Hypothalamus (tissue), 51 donors: ENCODE measurements at places on chromosomes 2 and 18.

GRCh38 chr2:237613679-237614078, 13.7 kb upstream of the LRRFIP1 start:
- DNase-seq = no peak

DNA sequence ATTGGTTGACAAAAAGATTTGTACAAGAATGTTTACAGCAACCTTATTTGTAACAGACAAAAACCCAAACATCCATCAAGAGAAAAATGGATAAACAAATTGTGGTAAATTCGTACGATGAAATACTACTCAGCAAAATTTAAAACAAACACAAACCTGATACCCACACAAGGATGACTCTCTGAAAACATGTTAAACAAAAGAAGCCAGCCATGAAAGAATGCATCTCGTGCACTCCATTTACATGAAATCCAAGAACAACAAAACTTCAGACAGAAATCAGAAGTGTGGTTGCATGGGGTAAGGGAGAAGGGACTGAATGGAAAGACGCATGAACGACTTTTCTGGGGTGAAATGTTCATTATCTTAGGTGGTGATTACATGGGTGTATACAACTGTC, 93.4 kb downstream of the SLC25A12 start:
- no peak for DNase-seq

DNA sequence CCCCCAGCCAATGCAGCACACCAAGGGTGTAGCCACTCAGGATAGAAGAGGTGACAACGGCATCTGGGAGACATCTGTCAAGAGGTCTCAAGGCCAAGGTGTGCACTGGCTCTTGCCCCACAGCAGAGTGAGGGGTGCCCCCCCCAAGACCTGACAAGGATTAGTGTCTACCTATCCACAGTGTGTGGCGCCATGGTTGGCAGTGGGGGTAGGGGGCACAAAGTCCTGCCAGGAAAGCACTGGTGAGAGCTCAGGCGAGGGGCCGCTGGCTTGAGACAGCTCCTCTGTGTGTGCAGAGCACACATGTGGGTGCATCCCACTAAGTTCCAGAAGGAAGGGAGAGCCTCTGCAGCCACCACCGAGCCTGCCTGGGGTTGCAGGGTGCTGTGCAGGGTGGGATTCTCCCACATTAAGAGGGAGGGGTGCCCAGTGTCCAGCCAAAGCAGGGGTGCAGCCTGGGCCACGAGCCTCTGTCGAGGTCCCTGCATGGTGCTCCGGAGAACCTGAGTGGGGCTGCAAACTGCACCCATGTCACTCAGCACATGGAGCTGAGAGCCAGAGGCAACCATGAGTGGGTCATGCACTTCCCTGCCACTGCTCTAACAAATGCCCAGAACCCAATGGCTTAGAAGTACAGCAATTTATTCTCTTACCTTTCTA, 311.2 kb upstream of the HDAC4 start:
- DNase-seq = no peak

GRCh38 chr2:15284614-15285013, 276.5 kb downstream of the NBAS start:
- DNase-seq = no peak

DNA sequence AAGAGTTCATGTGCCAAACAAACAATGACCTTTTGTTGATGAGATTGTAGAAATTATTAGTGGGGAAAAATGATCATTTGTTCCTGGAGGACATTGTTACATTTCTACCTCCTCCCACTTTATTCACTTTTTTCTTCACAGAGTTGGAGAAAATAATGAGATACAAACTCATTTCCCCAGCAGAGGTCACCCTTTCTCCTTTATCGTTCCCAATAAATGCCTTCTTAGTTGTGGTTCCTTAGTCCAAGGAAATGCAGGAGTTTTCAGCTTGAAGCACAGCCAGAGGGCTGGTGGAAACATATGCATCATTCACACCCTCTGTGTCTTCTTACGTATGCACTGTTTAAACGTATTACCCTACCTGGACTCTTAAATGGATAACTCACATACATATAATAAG, 108.8 kb downstream of the SLC4A3 start:
- DNase-seq = no peak

DNA sequence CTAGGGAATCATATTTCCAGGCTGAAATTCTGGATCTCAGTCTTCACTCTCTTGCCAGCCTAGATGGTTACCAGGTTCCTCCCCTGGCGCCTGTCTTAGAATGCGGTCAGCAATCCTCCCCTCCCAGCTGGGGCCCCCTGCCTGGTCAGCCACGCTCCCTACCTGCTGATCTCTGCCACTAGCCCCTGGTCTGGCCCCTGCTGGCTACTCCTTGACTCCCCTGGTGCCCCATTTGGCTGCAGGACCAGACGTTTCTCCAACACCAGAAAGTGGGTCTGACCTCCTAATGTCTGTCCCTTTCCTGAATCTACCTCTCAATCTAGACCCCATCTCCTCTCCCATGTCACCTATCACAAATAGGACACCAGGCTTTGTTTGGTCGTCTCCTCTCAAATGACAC, 432.0 kb upstream of the SMIM21 start:
- no peak for DNase-seq
